GM03348 (cell line): ENCODE measurements at places on chromosomes 11 and 22.
A peak's percentile ranks its signal among the peaks of the same experiment; 100 is the strongest.

DNA sequence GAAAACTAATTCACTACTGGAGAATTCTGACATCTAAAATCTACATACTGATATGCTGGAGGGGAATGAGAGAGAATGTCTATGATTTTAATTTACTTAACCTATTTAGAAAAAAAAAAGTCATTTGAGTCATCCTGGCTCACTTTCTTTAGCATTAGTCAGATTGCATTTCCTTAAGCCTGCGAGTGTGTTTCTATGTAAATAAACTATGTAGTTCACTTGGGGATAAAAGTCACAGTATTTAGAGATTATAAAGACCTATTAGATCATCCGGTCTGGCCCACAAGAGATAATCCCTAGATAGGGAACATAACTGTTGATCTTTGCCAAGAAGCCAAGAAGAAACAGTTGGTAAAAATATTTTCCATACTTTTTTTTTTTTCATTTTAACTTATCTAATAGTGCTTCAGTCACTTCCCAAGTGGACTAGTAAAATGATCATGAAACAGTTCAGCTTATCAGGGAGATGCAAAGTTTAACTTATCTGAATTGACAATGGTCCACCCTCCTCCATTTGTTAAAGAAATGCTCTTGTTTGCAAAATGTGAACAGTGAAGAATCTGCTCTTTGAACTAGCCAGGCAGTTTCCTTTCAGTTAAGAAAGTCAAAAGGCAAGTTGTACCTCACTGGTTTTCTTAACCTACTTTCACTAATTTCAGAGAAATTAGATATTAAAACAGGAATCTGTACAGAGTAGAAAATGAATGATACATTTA is 21.2 kb upstream of the BLID start:
- peak; percentile 66 for DNase-seq

- no peak for DNase-seq
Observed at GRCh38 chr11:46330154-46330553, 17.1 kb upstream of the DGKZ start.

DNA sequence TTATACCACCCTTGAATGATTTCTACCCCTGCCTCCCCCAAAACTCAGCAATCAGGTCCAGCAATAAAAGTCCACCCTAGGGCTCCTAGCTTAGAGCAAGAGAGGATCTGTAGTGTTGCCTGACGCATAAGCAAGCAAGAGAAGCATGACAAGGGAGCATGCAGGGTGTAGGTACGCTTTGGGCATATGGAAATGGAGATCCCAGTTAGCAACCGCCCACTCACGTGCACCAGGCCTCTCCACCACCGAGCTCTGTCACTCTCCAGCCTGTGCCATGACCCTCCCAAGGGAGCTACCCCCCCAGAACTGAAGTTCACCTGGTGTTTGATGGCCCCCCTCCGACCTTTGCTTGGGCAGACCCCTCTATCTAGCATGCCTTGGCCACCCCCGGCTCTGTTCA is 39.4 kb downstream of the SERPINH1 start:
- DNase-seq: no peak

DNA sequence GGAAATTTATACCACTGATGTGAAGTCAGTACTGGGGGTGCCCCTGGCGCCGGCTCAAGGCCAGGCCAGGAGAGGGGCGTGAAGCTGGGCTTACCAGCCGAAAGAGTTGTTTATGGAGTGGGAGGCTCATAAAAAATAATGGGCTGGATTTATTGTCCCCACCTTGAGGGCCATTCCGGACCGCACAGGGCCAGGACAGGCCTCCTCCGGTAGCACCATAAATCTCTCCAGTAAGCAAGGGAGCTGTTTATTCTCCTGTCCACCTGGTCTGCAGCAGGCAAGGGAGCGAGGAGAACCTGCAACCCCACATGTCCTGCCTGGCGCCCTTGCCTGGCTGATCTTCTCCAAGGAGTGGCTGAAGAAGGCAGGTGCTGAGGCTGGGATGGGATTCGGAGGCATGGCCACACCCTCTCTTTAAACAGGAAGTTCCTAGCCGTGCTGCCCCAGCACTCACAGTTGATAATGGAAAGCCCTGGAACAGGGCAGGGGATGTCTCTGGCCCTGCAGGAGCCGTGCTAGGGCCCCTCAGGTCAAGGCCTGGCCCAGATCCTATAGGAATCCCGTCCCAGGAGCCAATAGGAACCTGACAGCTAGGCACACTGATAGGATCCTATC is 65.1 kb downstream of the SCUBE1 start:
- DNase-seq: no peak

DNA sequence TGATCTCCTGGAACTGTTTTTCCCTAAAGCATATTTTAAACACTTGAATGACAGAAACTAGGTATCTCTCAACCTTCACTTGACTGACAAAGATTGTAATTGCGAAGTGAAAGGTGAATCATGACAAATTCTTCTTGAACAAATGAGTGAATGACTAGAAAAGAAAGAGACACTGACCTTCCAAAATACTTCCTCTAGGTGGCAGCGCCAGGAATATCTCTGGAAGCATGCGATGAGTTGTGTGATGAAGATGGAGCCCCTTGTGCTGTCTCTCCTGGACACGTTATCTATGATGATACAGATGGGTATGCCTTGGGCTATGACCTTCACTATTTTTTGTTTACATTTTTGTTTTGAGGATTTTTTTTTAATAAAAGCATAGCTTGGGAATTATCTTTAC is 7.0 kb upstream of the CASP12 start:
- DNase-seq: no peak

DNA sequence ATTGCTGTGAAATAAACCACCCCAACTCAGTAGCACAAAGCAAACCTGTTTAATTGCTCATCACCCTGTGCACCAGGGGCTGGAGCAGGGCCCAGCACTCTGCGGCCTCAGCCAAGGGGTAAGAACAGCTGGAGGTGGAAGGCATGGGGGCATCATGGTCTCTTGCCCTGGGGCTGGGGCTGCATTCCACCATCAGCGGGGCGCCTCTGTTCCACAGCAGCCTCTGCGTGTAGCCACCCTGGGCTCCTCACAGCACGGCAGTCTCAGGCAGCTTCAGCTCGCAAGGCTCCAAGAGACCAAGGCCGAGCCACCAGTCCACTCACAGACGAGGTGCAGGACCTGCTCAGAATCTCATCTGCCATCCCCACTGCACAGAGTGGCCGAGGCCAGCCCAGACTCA is 630.7 kb downstream of the TBC1D22A start:
- no peak for DNase-seq

DNA sequence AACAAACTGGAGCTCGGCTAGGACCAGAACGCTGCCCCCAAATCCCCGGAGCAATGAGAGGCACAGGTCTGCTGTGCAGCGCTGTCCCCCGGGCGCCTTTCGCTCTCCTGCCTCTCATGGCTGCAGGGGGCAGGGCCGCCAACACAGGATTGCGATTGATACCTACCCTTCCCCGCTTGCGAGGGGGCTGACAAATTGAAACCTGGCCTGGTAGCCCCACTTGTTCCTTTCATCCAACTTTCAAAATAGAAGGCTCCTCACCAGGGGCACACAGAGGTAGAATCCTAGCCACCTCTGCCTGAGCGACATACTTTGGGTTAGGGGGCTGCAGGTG is 642 bp upstream of the CASTOR1 start:
- DNase-seq: no peak

- DNase-seq: no peak
Observed at GRCh38 chr11:31827455-31828206, 16.5 kb upstream of the PAX6 start.

- no peak for DNase-seq
Observed at GRCh38 chr11:79367844-79368243, 73.0 kb downstream of the TENM4 start.

DNA sequence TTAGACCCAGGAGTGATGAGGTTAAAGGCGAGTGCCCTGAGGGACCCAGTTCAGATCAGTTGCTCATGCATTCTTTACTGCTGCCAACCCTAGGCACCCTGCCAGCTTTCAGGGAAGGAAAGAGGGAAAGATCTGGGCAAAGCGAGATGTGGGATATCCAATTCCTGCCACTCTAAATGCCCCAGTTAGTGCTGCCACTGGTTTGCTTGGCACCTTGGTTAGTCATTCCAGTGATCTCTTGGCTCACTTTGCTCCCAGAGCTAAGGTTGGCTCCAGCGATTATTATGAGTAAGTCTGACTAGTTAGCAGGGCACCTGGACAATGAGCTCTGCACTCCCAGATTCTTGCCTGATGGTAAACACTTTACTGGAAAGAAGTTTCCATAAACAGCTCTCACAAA is 85.0 kb downstream of the INSC start:
- no peak for DNase-seq

DNA sequence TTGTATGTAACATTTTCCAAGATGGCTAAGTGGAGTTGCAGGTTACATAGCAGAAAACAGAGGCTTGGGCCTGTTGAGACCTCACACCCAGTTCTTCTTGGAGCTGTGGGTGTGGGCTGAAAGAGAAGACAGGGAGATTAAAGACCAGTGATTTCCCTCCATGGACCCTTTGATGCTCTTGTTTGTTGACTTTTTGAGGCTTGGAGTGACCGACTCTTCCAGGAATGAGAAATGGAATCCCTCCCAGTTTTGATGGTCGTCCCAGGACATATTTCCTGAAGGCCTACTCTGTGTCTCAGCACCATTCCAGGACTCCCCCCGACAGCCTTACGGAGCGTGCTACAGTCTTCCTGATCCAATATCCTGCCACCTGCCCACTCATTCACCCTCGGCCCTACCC is 96.9 kb downstream of the PTPRJ start:
- no peak for DNase-seq

DNA sequence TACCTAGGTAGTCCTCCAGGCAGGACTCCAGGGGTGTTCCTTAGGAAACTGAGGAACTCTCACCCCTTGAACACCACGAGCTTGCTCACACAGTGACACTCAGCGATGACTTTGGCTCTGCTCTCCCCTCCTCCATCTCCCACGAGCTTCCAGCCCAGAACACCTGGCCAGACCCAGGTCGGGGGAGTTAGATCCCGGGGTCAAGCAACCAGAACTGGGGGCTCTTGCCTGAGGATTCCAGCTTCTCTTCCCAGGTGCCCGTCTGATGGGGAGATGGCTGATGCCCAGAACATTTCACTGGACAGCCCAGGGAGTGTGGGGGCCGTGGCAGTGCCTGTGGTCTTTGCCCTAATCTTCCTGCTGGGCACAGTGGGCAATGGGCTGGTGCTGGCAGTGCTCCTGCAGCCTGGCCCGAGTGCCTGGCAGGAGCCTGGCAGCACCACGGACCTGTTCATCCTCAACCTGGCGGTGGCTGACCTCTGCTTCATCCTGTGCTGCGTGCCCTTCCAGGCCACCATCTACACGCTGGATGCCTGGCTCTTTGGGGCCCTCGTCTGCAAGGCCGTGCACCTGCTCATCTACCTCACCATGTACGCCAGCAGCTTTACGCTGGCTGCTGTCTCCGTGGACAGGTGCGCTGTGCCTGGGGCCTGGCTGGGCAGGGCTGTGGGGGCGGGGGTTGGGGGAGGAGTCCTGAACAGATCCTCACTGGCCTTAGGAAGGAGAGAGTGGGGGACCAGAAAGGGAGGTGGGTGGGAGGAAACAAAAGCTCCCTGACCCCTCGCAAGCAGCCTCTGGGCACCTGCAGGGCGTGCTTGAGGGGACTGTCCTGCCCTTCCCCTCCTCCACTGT is at the start of gene GALR3:
Gene GALR3, plus strand, starts transcription at position 249 of the 852 bp plus-strand sequence. Its CDS starts 25 bp downstream, at position 274.
- DNase-seq: no peak

DNA sequence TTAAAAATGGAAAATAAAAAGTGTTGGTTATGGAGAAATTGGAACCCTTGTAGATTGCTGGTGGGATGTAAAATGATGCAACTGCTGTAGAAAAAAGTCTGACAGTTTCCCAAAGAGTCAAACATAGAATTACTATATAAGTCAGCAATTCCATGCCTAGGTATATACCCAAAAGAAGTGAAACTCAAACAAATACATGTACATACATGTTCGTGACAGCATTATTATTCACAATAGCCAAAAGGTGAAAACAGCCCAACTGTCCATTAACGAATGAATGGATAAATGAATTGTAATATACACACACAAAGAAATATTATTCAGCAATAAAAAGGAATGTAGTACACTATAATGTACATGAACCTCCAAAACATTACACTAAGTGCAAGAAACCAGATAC is 116.0 kb downstream of the TTC28 start:
- DNase-seq: no peak

- no peak for DNase-seq
Observed at GRCh38 chr11:102306048-102306597, 11.2 kb upstream of the BIRC3 start.

DNA sequence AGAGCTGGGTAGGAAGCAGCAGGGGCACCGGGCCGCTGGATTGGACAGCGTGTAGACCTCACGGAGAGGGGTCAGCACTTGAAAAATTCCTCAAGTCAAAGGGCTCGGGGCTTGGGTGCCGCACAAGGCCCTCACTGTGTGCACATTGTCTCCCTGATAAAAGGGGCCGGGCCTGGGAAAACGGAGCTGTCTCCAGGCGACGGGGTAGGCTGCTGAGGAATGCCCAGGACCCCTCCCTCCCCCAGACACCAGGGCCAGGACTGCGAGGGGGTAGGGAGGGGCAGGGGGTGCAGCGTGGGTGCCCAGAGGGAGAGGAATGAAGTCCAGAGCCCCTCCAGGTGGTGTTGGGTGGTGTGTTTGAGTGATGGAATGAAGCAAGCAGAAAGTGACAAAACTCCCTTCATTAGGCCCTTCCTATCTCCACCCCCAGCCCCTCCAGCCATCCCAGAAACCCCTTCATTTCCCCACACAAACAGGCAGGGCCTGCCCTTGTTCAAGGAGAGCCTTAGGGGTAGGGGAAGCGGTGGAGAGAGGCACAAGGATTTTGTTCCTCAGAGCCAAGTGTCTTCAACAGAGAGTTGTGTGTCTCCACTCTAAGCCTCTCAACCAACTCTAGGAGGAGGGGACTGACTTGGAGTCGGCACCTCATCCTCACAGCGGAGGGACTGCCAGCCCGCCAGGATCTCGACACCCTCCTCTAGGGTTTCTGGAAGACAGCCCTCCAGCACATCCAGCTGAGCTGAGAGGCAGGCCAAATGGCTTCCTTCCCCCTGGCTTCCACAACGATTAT is 63.9 kb downstream of the SYN3 start:
- no peak for DNase-seq

DNA sequence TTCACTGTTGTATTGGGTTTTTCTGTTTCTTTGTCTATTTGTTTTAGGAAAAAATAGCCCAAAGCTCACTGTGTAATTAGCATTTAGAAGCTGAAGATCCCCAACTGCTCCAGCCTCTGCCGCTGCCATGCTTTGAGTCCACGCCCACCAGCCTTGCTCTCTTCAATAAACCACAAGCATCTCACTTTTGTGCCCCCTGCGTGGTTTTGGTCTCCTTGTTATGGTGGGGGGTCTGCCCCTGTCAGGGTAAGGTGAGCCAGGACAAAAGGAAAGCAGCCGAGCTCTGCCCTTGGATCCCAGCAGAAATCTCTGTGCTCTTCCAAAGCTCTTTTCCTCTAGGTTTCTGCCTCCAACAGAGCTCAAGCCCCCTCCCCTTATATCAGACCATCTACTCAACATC is 4.2 kb downstream of the SCGB1A1 start:
- DNase-seq: no peak

GRCh38 chr11:128886406-128887124 is 4.6 kb upstream of the KCNJ5 start:
- DNase-seq: no peak

DNA sequence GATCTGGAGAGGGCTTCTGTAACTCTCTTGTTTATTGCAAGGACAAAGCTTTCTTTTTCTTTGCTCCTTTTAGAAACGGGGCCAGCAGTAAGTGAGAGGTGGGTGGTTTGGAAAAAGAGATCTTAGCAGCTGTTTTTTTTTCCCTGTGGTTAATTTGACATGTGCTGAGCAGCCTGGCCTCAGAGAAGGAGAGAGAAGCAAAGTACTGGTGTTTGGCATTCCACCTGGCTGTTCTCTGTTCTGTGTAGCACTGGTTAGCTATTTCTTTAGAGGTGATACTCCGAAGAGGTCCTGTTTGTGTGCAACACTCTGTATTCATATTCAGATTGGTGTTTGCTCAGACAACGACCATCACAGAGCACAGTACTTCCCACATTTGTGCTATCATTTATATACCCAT is 80.8 kb upstream of the SORL1-AS1 start:
- no peak for DNase-seq
